ENCODE measurements at places on chromosomes 7 and 10.

- no peak for DNase-seq
These were observed 127.5 kb downstream of the ABCA13 start for GRCh38 chr7:48298779-48299178.

GRCh38 chr7:7426676-7427075 lies 109.0 kb downstream of the COL28A1 start:
- no peak for DNase-seq

- no peak for DNase-seq
These were observed 83.9 kb downstream of the CHN2 start for GRCh38 chr7:29278337-29279069.

GRCh38 chr7:50781381-50782293 lies 1.1 kb downstream of the GRB10 start:
- DNase-seq: no peak

GRCh38 chr10:78454123-78454645 lies 420.5 kb downstream of the RPS24 start:
- no peak for DNase-seq

- no peak for DNase-seq
These were observed 543.2 kb upstream of the FOXK1 start for GRCh38 chr7:4138866-4139265.

GRCh38 chr7:90251304-90251635 lies 6.3 kb downstream of the CFAP69 start:
- DNase-seq: no peak

- no peak for DNase-seq
These were observed 52.5 kb downstream of the PRKAG2 start for GRCh38 chr7:151824373-151824933.

DNA sequence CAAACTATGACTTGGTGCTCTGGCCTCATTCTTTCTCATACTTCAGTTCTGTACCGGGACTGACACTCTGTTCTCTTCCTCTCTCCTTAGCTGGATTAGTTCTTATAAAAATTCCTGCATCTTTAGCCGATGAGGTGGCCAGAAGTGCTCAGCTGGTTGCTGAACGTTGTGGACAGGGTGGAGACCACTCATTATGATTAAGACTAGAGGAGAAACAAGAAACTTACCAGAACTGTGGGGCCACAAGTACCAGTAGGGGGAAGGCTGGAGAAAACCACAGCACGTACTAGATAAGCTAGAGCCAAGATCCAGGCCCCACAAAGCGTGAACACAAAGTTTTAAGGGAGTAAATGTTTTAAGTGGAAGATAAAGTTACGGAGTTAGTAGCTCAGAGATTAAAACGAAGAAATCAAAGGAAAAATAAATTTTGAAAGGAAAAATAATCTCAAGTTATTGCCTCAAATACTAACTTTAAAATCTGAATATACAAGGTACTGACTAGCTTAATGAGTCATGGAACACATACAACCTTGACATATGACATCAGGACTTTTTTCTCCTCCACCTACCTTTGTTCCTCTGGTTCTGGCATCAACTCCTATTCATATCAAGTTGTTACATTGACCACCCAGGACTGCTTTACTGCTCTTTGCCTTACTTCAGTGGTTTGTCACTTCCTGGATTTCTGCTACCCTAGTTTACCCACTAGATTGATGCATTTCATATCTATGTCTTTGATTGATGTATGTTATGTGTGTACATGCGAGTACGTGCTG lies 469.0 kb downstream of the TFEC start:
- DNase-seq: no peak

DNA sequence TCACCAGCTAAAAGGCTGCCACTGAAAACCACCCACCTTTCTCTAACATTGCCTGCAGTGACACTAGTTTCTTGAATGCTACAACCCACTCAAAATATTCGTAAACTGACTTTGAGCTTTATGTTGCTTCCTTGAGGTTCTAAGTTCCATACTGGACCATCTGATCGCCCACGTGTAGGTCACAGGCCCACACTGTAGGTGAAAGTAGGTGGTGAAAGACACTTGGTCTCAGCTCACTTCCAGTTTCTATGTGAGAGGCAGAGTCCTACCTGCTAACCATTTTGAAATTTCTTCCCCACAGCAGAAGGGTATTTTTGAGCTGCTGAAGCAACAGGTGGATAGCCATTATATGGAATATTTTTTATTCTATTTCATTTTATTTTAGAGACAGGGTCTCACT lies 97.3 kb downstream of the MYO3A start:
- no peak for DNase-seq

Data from stimulated activated CD4-positive, alpha-beta T cell treated with anti-CD3 and anti-CD28 coated beads, Interleukin-1b, Interleukin-23, amount 100 ng/mL, for 1 hour (primary cell).